Activated CD4-positive, alpha-beta memory T cell treated with anti-CD3 and anti-CD28 coated beads, Interleukin-2, amount 10 ng/mL, durations not matched to agents 7 days and 5 days (primary cell): ENCODE measurements at places on chromosomes 3 and 15.

DNA sequence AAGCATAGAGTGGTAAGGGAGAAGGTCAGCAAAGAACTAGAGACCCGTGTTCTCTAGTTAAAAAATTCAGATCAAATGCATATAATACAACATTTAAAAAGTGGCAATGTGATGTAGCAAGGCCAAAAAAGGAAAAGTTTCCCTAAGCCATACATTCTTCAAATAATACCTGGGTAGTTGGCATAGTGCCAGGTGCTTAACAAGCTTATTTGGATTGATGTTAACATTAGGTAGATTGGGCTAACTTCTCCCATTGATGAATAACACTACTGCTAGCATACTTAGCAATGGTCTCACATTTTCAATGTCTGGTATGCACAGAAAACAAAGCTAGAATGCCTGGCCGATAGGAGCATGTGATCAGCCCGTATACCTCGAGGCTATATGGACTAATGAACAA is 283.6 kb upstream of the RARB start:
- DNase-seq, result no peak
- no peaks in the 10 kb centered on the region for H3K27me3 ChIP-seq
- H3K4me3 ChIP-seq, result no peak overlapping the region
- no peaks in the 10 kb centered on the region for H3K4me1 ChIP-seq
- H3K27ac ChIP-seq, result no peak overlapping the region

DNA sequence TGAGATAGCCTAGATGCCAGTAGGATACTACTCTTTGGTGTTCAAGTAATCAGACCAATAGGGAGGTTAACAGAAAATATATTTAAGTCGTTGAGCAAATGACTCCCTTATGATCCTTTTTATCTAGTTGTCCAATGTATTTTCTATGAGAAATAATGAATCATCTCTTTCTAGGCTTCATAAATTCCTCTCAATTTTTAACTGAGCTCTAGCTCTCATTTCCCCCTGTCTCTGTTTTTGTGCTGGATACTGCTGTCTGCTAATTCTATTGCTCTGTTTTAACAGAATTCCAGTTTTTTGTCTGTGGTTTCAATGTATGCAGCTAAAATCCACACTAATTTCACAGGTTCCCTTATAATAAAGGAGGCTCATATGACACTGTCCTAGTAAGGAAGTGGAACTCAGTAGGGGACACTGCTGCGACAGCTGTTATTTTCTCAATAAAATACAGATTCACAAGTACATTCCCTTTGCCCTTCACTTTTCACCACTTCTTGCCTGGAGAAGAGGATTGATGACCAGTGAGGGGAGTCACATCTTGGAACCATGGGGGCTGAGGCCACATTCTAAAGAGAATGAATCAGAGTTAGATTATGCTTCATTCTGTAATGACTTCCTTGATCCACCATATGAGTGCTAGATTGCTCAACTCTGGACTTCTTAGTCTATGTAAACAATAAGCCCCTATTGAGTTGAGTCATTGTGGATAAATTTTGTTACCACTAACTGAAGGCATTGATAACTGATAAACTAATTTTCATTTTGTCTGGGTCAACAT is 558.7 kb upstream of the KCNMB2 start:
- no peak for DNase-seq
- no peaks in the 10 kb centered on the region for H3K36me3 ChIP-seq
- H3K27ac ChIP-seq, result no peak overlapping the region
- H3K27me3 ChIP-seq, result no peaks in the 10 kb centered on the region
- H3K4me1 ChIP-seq, result peaks cover 4% of the 10 kb centered on the region

GRCh38 chr3:64600246-64600950 is 87.4 kb downstream of the ADAMTS9 start:
- H3K36me3 ChIP-seq, result no peaks in the 10 kb centered on the region
- DNase-seq, result no peak
- no peaks in the 10 kb centered on the region for H3K27me3 ChIP-seq

DNA sequence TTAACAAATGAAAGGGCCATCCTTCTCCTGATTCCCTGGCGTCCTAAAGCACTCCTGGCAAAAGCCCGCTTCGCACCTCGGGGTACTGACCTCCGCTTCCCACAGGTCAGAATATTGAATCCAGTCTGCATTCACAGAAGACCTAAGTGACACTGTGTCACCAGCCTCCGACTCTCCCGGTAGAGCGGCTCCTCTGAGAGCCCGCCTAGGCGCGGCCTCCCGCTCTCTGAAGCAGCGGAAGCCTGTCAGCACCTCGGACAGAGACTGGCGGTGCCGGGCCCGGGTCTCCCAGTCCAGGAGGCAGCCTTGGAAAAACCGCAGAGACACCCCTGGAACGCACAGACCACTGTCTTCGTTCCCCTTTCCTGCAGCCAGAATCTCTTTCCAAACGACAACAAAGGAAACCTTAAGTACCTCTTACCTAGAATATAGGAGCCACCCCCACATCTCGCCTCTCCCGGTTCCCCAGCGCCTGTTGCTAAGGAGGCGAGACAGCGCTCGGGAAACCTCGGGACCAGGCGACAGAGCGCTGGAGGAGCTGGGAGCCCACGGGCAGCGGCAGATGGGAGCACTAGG is 1.2 kb downstream of the GABRB3 start:
- H3K36me3 ChIP-seq, result peaks cover 5% of the 10 kb centered on the region
- H3K27ac ChIP-seq, result no peak overlapping the region
- DNase-seq, result no peak
- no peaks in the 10 kb centered on the region for H3K4me1 ChIP-seq
- H3K27me3 ChIP-seq, result peaks cover 19% of the 10 kb centered on the region

- H3K27me3 ChIP-seq, result no peaks in the 10 kb centered on the region
- no peaks in the 10 kb centered on the region for H3K36me3 ChIP-seq
- no peak for DNase-seq
- H3K4me3 ChIP-seq, result no peak overlapping the region
- H3K4me1 ChIP-seq, result no peaks in the 10 kb centered on the region
Measured at GRCh38 chr3:178139116-178139515, 397.1 kb upstream of the KCNMB2 start.

GRCh38 chr3:152474585-152474984 is 205.9 kb downstream of the MBNL1 start:
- no peak for DNase-seq
- H3K4me3 ChIP-seq, result no peak overlapping the region
- H3K27me3 ChIP-seq, result peaks cover 10% of the 10 kb centered on the region
- no peak overlapping the region for H3K27ac ChIP-seq
- no peaks in the 10 kb centered on the region for H3K36me3 ChIP-seq
- H3K4me1 ChIP-seq, result peaks cover 10% of the 10 kb centered on the region

- H3K27ac ChIP-seq, result no peak overlapping the region
- no peak overlapping the region for H3K4me3 ChIP-seq
- no peaks in the 10 kb centered on the region for H3K4me1 ChIP-seq
- H3K36me3 ChIP-seq, result no peaks in the 10 kb centered on the region
- H3K27me3 ChIP-seq, result no peaks in the 10 kb centered on the region
- DNase-seq, result no peak
Measured at GRCh38 chr3:172029425-172030098, 9.8 kb upstream of the FNDC3B start.

DNA sequence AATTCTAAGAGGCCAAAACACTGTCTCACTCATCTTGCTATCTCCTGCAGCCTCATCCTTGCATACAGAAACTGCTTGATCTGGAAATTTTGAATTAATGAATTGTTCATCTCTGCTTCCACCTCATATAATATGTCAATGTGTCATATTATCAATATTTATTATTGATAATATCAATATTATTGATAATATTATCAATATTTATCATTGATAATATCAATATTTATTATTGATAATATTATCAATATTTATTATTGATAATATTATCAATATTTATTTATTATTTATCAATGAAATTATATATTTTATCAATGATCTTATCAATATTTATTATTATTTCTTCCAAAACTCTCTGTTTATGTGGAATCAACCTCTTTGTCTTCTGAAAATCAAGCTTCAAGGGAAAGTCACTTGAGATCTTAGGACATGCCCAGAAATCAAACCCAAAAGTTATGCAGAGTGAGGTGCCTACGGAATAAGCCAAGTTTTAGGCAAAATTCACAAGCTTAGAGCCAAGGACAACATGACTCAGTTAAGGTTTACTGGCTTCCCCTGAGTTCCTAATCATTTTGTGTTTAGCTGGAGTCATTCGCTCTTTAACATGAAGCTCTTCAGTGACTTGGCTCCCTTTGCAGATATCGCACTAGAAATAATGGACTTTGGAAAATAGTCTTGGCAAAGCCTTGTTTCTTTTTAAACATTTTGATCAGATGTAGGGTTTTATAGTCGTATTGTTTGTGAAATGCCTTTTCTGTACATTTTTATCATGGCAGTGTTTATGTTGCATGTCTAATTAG is 297.1 kb upstream of the RARB start:
- H3K36me3 ChIP-seq, result no peaks in the 10 kb centered on the region
- no peak overlapping the region for H3K27ac ChIP-seq
- no peaks in the 10 kb centered on the region for H3K4me1 ChIP-seq
- H3K4me3 ChIP-seq, result no peak overlapping the region
- no peak for DNase-seq

DNA sequence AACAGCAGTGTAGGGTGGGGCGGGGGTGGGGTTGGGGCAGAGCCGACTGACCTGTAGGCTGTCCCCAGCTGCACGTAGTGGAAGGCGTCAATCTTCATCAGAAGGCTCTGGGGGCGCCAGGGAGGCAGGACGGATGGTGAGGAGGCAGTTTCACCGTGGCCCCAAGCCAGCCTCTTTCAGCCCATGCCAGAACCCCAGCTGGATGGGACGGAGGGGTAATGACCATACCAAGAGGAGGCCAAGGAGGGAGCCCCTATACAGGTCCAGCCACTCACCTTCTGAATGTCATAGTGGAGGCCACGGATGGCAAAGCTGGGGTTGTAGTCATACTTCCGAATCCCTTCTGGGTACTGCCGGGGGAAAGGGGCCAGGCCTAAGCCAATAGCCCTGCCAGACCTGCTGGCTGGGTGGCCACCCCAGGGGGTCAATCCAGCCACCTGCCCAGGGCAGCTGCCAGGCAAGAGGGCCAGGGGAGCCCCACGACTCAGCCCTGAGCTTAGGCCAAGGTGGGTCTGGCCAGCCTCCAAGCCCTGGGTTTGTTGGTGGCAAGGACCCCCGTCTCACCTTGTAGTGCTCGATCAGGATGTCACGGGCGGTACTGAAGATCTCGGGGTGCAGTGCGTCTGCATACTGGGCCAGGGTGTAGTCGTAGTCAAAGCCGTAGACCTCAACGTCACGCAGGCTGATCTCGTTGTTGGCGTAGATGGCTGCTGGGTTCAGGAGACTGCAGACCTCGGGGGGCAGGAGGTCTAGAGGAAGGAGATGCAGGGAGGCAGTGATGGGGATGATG is 4.9 kb downstream of the NT5DC2 start:
- H3K36me3 ChIP-seq, result no peaks in the 10 kb centered on the region
- no peak for DNase-seq
- no peak overlapping the region for H3K4me3 ChIP-seq
- H3K27me3 ChIP-seq, result no peaks in the 10 kb centered on the region
- no peak overlapping the region for H3K27ac ChIP-seq
- peaks cover 10% of the 10 kb centered on the region for H3K4me1 ChIP-seq

DNA sequence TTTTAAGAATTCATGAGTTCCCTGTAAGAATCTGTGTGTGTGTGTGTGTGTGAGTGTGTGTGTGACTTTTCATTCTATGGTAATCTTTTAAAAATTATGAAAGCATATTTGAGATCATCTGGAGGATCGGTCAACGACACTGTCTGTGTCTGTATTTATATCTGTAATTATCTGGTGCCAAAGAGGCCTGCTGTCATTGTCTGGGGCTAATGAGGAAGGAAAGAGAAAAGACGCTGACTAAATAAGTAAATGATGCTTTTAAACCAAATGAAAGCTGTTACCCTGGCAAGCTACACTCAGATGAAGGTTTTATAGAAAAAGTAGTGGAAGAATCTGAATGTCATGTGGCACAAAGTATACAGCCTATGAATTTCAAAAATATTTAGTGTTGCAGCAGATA is 439.8 kb downstream of the RBMS3 start:
- H3K4me3 ChIP-seq, result no peak overlapping the region
- H3K27ac ChIP-seq, result no peak overlapping the region
- DNase-seq, result no peak
- H3K4me1 ChIP-seq, result no peaks in the 10 kb centered on the region

- H3K4me3 ChIP-seq, result no peak overlapping the region
- H3K27me3 ChIP-seq, result no peaks in the 10 kb centered on the region
- no peak overlapping the region for H3K27ac ChIP-seq
- H3K4me1 ChIP-seq, result no peaks in the 10 kb centered on the region
- no peak for DNase-seq
- no peaks in the 10 kb centered on the region for H3K36me3 ChIP-seq
Measured at GRCh38 chr15:86010891-86011290, 68.8 kb upstream of the AGBL1 start.

GRCh38 chr3:108406661-108407206 is 103.7 kb downstream of the MYH15 start:
- H3K4me3 ChIP-seq, result no peak overlapping the region
- DNase-seq, result no peak
- no peak overlapping the region for H3K27ac ChIP-seq
- peaks cover 2% of the 10 kb centered on the region for H3K27me3 ChIP-seq
- H3K36me3 ChIP-seq, result no peaks in the 10 kb centered on the region
- peaks cover 3% of the 10 kb centered on the region for H3K4me1 ChIP-seq
